Iris pigment epithelial cell (primary cell): ENCODE measurements at places on chromosomes 16 and 17.
A peak's percentile ranks its signal among the peaks of the same experiment; 100 is the strongest.

DNA sequence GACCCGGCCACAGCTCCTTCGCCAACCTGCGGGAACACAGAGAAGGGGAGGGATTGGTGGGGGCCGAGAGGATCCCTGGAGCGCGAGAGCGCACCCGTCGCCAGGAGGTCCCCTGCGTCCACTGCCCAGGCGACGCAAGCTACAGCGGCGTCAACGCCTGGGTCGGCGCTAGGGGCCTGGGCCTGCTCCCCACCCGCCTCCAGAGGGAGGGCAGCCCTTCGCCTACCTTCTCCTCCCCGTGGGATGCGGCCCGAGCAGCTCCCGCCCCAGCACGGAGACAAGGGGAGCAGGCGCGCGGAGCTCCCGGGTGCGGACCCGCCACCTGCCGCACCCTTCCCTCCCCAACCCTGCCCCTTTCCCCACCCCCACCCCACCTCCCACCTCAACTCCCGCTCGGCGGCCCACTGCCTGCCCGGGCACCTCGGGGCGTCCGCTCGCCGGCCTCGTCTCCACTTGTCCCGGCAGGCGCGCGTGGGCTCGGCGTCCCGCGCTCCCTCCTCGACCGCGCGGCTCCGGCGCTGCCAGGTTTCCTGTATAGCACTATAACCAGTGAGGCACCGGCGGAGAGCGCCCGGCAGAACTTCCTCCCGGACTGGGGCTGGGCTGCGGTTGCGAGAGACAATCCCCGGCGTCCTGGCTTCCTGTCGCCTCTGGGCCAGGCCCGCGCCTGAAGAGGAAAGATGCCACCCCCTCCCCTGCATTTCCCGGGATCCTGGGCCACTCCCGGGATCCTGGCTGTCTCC is 119.1 kb upstream of the SMURF2 start:
- peak; percentile 53 for DNase-seq

- peak; percentile 67 for DNase-seq
Observed at GRCh38 chr16:82016263-82016662, 5.0 kb upstream of the SDR42E1 start.

GRCh38 chr17:47718634-47719405 is 14.2 kb upstream of the TBX21 start:
- DNase-seq, result no peak

DNA sequence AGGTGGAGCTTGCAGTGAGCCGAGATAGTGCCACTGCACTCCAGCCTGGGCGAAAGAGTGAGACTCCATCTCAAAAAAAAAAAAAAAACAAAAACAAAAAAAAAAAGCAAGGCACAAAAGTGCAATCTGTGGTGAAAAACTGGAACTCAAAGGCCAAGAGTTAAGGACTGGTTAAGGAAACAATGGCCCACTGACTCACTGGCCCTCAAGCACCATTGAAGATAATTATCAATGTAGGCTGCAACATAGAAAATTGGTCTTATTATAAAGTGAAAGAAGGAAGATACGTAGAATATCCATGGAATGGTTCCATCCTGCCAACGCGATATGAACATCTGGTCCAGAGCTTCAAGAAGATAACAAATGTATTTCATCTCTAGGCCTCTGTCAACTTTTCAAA is 444.2 kb downstream of the SOX9 start:
- DNase-seq, result no peak

DNA sequence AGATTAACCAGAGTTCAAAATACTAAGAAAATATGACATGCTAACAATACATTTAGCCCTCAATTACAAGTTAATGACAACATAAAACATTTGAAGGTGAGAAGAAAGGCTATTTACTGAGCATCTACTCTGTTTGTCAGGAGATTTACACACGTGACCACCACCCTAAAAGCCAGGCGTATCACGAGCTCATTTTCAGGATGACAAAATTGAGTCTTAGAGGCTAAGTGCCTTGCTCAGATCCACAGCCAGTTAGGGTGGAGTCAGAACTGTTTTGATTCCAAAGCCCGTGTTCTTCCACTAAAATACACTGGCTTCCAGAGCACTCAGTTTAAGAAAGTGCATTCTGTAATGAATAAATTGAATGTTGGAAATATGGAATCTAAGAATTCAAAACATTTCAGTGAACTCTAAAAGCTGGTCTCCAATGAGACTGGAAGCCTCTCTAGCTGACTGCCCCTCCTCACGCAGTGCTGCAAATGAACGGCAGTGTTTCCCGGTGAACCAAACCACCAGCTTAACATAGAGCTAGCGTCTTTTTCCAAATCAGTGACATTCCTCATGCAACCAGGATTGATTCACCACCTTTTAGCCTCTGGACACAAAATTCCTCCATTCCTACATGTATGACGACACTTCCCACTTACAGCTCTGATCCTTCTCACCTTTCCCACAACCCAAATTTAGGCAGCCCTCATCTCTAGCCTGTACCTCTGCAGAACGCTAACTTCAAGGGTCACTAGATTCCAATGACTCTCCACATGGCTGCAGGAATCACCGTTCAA is 5.9 kb downstream of the ZDHHC7 start:
- peak; percentile 56 for DNase-seq

GRCh38 chr16:79601092-79601930 is 774 bp upstream of the MAF start:
- peak; percentile 29 for DNase-seq

DNA sequence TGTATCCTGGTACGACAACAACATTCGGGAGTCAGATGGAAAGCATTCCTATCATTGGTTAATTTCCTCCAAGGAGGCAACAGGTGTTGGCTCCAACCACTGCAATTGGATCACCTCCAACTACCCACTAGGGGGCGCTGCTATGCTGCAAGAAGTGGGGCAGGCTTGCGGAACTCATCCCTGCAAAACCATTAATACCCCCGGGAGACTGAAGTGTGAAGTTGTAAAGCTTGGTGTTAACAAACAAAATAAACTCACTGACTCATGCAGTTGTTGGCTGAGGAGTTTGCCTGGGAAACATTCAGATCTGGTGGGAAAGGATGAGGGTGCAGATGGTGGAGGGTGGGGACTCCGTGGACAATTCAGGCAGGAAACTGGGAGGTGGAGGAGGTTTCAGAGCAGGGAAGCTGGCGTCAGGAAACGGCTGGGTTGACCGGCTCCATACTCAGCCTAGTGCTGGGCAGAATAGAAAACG is 84.9 kb downstream of the HS3ST2 start:
- DNase-seq, result peak; percentile 65

GRCh38 chr17:80619535-80620235 is 75.0 kb downstream of the RPTOR start:
- DNase-seq, result peak; percentile 25

DNA sequence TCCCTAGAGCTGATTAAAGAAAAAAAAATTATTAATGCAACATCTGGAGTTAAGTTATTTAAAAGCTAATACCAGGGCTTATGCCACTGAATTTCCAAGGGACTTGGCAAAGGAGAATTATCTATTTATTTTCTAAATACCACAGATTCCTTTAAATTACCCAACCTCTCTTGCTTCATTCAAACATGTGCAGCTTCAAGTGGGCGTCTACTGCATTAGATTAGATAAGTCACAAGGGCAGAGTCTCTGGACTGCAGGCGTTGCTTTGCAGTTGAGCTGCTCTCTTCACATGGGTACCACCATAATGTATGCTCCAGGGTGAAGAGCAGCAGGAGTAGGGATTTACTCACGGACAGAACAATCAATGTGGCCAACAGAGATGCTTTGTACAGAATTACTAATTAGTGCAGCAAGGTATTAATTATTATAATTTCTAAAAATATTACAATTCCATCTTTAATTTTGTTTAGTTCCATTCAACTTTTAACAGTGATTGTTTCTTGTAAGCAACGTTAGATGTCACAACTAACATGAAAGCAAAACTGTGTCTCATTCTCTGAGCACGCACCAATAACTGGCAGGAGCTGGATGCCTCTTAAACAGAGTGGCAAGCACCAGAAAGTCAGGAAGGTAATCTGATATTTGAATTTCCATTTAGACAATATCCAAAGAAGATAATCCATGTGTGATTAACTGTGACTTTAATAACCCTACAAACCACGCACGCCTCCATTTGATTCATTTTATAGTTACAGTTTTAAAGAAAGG is 214.2 kb downstream of the STX8 start:
- DNase-seq, result peak; percentile 95

DNA sequence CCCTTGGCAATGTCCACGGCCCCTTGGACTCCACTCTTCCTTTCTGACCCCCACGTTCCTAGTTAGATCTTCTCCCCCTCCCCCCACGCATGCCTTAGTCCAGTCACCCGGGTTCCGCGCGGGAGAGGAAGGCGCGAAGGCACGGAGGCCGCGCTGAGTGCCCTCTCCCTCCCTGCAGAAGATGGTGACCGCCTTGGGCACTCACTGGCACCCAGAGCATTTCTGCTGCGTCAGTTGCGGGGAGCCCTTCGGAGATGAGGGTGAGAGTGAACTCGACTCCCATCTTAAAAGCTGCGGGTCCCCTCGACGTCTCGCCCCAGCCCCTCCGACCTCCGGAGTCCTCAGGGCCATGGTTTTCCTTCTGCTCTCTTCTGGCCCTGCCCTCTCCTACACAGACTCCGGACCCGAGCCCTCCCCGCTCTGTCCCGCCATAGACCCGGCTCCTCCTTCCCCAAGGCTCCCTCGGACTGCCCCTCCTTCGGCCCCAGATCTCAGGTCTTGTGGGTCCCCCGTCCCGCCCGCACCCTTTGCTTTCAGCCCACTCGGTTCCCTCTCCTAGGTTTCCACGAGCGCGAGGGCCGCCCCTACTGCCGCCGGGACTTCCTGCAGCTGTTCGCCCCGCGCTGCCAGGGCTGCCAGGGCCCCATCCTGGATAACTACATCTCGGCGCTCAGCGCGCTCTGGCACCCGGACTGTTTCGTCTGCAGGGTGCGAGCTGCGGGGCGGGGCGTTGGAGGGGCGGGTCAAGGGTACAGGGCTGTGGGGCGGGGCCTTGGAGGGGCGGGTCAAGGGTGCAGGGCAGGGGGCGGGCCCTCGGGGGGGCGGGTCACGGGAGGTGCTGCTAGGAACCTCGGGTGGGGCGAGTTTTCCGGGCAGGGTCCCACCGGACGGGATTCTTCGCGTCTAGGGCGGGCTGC is 4.6 kb downstream of the TGFB1I1 start:
- DNase-seq, result no peak

GRCh38 chr17:78558989-78559388 is 18.2 kb downstream of the DNAH17 start:
- no peak for DNase-seq

GRCh38 chr16:25094596-25094995 is 16.9 kb upstream of the LCMT1 start:
- DNase-seq, result no peak

DNA sequence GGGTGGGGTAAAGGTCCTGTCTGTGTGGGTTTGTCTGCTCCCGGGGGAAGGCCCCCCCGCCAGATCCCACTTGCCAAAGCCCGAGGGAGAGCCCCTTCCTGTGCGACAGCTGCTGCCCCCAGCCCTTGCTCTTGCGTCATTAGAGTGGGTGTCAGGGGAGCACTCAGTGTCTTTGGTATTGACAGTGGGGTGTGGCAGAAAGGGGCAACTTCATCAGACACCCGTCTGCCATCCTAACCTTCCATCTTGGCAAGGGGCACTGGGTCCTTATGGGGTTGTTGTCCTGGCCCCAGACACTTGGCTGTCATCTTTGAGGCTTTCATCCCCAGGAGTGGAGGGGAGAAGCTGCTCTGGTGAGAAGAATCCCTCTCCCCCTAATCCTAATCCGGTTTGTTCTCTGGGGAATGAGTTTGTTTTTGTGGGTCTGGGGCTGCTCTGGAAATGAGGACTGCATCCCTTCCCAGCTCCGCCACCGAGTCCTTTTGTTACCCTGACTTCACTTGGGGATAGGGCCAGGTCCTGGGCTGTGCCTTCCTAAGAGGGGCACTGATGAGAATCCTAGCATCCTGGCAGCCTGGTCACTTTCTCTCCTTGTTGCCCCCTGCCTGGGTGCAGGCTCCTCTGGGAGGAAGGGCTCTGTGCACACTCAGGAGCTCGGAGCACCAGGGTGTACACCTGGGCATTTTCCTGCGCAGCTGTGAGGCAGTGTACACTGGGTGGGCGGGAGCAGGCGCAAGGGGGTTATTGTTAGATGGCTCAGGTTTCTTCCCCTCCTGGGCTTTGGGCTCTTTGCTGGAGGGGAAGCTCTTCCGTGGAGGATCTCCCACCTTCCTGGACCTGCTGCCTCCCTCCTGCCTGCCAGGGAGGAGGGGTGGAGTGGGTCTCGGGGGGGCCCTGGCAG is 21.1 kb downstream of the GJD3 start:
- no peak for DNase-seq

- no peak for DNase-seq
Observed at GRCh38 chr17:82457073-82457928, 1.2 kb upstream of the NARF start.

DNA sequence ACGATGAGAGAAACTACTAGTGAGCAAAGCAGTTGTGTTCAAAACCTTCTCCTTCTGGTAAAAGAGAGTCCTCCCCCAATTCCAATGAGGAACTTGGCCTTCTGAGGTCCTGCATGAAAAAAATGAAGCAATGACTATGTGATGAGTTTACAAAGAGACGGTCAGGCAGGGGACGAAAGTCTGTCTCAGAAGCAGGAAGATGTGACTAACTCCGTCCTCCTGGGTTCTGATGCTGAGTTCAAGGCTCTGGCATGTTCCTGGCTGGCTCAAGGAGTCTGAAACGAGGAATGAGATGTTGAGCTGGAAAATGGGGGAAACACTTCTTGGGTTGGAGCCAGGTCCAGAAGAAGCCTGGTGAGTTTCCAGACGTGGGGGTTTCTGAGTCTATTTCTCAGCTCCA is 129.6 kb downstream of the CPPED1 start:
- DNase-seq, result peak; percentile 62
